AG09319 (cell line): ENCODE measurements at places on chromosomes 1 and 21.

DNA sequence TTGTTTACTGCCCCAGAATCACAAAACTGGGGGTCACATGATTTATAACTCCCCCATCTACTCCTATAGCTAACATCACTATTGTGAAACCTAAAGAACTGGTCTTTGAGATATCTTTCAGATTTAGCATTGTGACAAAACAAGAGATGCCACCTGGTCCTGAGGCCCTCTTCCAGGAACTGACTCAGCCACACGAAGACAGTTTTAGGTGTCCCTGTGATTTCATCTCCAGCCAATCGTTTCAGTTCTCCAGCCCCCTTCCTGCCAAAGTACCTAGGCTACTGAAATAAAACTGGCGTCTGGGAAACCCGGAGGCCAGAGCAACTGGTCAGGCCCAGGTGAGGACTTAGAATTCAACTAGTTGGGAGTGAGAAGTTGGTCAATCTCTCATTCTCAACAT lies 36.6 kb downstream of the TBX19 start:
- no peak for DNase-seq

DNA sequence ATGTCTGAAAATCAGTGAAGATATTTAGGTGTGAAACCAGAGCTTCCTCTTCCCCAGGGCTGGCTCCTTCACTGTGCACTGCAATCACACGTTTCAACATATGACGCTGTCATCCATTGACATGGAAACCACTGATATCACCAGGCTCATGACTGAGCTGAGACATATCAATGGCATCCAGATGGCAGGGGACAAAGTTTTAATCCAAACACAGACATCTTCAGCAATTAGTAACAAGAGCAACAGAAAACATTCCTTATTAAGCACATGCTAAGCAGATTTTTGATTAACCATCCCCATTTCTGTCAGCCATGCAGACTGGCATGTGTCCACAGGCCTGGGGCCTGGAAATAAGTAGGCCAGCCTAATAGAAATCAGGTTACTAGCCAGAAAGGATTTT lies 108.0 kb upstream of the ADAR start:
- no peak for DNase-seq

GRCh38 chr1:187938092-187938491 lies 1109.3 kb downstream of the PLA2G4A start:
- no peak for DNase-seq

DNA sequence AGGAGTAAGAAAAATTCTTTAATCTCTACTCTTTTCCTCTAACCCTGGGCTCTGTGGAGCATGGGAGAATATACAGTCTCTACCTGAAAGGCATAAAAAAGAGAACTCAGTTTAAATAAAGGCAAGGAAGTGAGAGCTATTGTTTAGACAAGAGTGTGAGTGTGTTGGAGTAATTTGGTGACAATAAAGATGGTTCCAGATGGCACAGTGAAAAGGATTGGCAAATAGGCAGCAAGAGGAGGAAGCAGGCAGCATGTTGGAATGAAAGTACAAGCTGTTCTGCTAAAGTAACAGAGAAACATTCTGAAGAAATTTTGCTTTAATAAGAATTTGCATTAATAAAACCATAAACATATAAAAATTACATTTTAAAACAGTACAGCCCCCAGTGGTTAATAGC lies 163.4 kb downstream of the DNM3 start:
- no peak for DNase-seq

- DNase-seq = no peak
These were observed 145.1 kb downstream of the CNIH3 start for GRCh38 chr1:224761245-224761644.

GRCh38 chr1:98929437-98929836 lies 75.2 kb downstream of the PLPPR5 start:
- DNase-seq = no peak

DNA sequence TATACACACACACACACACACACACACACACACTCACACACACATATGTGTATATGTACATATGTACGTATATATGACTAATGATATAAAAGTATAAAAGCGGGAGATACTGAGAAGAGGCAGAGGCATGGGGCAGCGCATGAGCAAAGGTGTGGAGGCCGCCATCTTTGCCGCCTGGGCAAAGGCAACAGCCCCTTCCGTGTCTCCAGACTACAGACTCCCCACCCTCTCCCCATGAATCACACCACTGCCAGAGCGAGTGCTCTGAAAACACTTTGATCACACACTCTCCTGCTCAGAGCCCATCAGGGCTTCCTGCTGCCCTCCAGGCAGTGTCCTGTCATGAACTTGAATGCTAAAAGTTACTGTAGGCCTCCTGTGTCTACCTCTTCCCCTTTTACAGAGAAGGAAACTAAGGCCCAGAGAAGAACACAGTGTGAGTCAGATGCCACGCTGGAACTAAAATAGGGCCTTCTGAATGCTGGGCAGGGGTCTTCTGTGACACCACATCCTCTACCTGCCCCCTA lies 54.7 kb upstream of the SSBP3 start:
- no peak for DNase-seq

GRCh38 chr1:145720878-145721671 lies 1.8 kb downstream of the CD160 start:
- DNase-seq = no peak

DNA sequence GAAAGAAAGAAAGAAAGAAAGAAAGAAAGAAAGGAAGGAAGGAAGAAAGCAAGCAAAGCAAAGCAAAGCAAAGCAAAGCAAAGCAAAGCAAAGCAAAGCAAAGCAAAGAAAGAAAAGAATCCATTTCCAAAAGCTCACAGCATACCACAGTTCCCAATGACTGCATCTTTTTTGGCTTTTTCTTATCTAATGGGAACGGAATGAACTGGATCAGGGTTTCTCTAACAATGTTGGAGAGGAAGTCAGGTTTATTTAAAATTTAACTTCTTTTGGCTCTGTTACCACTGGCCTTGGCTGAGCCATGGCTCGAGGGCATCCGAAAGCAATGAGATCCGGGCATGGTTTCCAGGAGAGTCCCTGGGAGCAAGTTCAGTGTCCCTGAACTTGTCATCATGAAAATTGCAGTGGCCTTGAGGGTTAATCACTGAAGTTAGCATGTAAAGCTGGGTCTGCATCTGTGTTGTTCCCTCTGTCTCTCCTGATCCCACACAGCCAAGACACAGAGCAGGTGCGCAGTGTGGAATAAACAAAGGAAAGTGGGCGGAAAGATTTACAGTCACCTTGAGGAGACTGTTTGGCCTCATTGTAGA lies 34.6 kb upstream of the CTPS1 start:
- no peak for DNase-seq

DNA sequence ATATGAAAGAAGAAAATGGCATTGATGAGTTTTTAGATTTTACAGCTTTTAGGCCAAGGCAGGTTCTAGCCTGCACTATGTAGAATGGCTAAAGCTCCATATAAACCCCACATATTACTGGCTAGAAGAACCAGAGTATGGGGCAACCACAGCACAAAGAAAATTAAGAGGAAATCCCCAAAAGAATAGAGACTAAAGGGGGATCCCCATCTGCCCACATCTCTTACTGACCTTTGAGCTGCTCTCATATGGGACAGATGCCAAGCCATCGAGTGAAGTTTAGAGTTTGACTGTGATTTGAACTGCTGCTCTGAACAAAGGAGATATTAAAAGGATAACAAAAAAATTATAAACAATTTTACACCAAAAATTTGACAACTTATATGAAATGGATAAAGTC lies 102.2 kb upstream of the HAO2 start:
- no peak for DNase-seq

DNA sequence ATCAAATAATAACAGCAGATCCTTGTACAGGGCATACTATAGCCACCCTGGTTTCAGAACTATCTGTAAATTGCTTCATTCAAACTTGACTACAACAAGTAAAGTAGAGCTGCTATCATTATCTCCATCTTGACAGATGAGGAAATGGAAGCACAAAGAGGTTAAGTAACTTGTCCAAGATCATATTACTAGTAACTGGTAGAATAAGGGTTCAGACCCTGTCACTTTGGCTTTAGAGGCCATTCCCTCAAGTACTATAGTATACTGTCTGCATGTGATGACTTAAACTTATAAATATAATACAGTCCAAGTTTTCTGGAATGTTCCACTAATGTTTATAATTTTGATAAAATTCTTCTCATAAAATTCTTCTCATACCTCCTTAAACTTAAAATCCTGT lies 24.8 kb downstream of the PGM1 start:
- DNase-seq = no peak

GRCh38 chr1:71413441-71414175 lies 332.8 kb upstream of the ZRANB2 start:
- no peak for DNase-seq

DNA sequence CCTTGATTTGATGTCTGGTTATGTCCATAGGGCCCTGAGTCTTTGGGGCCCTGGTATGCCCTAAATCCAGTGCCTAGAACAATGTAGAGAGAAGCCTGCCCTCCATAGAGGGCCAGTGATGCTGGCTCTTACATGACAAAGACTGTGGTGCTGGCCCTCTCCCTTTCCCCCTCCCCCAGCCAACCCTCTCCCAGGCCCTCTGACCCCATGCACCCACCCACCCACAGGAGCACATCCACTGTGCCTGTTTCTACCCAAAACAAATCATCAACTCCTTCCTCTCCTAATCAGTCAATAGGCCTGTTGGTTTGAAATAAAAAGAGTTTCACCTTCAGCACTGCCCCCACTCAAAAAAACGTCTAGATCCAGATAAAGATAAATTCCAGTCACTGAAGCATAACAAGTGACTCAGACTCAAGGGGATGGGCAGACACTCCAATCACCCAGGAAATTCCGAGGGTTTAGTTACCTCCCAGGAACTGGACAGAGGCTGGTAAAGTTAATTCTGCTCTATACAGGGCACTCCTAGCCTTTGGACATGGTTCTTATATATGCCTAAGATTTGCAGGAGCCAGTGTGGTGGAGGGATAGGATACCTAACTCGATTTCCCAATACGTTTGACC lies 144.8 kb upstream of the VANGL1 start:
- DNase-seq = peak; percentile 38

DNA sequence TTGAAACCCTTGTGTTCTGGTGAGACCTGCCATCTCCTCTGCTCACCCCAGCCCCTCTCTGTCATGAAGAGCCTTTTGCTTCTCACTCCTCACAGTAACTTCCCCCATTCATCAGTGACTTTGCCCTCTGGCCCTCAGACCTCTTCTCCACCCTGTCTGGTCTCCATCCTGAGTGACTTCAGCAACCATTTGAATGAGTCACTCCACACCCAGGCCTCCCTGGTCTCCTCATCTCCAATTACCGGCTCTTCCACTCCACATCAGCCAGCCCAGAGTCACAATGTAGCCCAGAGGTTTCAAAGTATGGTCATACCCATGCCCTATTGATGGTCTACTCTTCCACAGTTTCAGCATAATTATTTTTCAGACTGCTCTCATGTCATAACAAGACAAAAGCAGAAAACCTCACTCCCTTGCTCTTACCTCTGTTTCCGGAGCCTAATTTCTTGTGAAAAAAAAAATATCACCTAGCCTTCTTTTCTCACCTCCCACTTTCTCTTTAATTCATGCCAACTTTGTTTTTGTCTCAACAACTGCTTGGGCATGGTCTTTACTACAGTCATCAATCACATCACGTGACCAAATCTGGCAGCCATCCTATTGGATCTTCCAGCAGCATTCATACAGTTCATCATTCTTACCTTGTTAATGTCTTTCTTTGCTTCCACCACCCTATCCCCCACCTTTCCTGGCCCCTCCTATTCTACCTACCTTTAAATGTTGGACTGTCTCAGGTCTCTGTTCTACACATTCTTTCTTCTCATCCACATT lies 35.6 kb upstream of the NEK7 start:
- peak; percentile 36 for DNase-seq

DNA sequence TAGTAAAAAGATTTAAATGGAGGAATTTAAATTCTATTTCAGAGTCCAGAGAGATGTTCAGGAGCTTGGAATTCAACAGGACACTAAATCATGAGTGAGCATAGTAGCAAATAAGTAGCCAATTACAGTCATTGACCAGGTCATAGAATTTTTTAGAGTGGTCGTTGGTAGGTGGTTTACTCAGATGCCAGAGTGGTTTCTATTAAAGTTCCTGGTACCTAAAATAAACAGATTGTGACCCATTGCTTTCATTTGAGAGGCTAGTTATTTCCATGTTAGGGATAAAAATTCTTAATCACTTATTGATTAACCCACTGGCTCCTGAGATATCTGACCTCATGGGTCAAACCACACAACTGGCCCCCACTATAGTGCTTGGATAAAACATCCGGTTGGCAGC lies 201.3 kb downstream of the ASTN1 start:
- DNase-seq = no peak

GRCh38 chr1:182299728-182300616 lies 91.6 kb downstream of the GLUL start:
- DNase-seq = no peak

GRCh38 chr1:247936415-247936814 lies 11.7 kb downstream of the OR2AJ1 start:
- DNase-seq = no peak

DNA sequence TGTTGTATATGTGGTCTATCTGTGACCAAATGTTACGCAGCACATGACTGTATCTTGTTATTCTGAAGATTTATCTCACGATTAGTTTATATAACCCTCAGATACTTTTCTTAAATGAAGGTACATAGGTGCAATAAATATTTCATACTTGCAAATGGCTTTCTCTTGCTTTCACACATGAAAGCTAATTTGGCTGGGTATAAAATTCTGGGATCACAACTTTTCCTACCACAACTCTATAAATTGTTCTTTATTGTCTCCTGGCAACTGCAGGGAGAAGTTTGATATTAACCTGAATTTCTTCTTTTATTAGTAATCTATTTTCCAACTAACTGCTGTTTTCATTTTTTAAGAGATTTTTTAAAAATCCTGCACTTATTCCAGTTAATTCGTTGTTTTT lies 58.9 kb downstream of the KCNK2 start:
- DNase-seq = no peak

DNA sequence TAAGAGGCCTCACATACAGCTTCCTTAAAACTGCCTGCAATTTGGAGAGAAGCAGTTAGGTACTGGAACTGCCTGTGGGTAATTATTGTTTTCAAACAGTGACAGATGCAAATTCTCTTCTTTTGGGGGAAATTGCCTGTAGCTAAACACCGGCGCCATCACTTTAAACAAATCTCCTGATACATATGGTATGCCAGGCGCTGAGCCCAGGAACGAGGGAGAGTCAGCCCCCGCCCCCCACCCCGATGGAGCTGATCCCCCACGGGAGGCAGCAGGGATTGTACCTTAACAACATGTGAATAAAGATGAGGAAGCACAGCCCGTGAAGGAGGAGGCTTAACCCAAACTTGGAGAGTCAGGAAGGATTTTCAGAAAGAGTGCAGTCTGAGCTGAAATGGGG lies 7.1 kb downstream of the TMEM51 start:
- no peak for DNase-seq

DNA sequence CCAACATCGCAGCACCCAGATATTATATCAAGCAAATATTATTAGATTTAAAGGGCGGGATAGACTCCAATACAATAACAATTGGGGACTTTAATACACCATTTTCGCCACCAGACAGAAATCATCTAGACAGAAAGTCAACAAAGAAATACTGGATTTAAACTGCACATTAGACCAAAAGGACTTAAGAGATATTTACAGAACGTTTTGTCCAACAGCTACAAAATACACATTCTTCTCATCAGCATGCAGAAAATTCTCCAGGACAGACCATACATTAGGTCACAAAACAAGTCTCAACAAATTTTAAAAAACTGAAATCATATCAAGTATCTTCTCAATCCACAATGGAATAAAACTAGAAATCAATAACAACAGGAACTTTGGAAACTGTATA lies 121.2 kb downstream of the ACBD6 start:
- no peak for DNase-seq

- no peak for DNase-seq
These were observed 99.2 kb upstream of the IFFO2 start for GRCh38 chr1:19055701-19056100.

GRCh38 chr1:226723657-226724532 lies 15.2 kb downstream of the ITPKB start:
- no peak for DNase-seq
